B cell (primary cell): ENCODE measurements at places on chromosomes 12 and 14.

- peaks cover 14% of the 10 kb centered on the region for H3K4me1 ChIP-seq
- no peak for DNase-seq
- H3K36me3 ChIP-seq, result no peaks in the 10 kb centered on the region
- H3K4me3 ChIP-seq, result peak overlapping the region; percentile 61
Measured at GRCh38 chr14:103846097-103846496, 1.3 kb downstream of the PPP1R13B start.

- no peak for DNase-seq
- no peaks in the 10 kb centered on the region for H3K36me3 ChIP-seq
- no peak overlapping the region for H3K4me3 ChIP-seq
- no peaks in the 10 kb centered on the region for H3K27me3 ChIP-seq
- H3K4me1 ChIP-seq, result no peaks in the 10 kb centered on the region
- no peak overlapping the region for H3K27ac ChIP-seq
Measured at GRCh38 chr12:123833830-123834229, 71.7 kb downstream of the DNAH10 start.

GRCh38 chr12:2302711-2303580 is 250.2 kb downstream of the CACNA1C start:
- H3K27ac ChIP-seq, result no peak overlapping the region
- H3K27me3 ChIP-seq, result no peaks in the 10 kb centered on the region
- no peak overlapping the region for H3K4me3 ChIP-seq
- no peak for DNase-seq
- no peaks in the 10 kb centered on the region for H3K4me1 ChIP-seq

GRCh38 chr12:83322809-83323208 is 636.1 kb downstream of the TMTC2 start:
- no peak overlapping the region for H3K27ac ChIP-seq
- DNase-seq, result no peak

- DNase-seq, result no peak
- no peaks in the 10 kb centered on the region for H3K4me1 ChIP-seq
- H3K4me3 ChIP-seq, result no peak overlapping the region
- H3K36me3 ChIP-seq, result peaks cover 1% of the 10 kb centered on the region
- no peak overlapping the region for H3K27ac ChIP-seq
- no peaks in the 10 kb centered on the region for H3K27me3 ChIP-seq
Measured at GRCh38 chr12:57401165-57401564, 29.7 kb downstream of the R3HDM2 start.
